ENCODE measurements at places on chromosomes 16 and 17.

DNA sequence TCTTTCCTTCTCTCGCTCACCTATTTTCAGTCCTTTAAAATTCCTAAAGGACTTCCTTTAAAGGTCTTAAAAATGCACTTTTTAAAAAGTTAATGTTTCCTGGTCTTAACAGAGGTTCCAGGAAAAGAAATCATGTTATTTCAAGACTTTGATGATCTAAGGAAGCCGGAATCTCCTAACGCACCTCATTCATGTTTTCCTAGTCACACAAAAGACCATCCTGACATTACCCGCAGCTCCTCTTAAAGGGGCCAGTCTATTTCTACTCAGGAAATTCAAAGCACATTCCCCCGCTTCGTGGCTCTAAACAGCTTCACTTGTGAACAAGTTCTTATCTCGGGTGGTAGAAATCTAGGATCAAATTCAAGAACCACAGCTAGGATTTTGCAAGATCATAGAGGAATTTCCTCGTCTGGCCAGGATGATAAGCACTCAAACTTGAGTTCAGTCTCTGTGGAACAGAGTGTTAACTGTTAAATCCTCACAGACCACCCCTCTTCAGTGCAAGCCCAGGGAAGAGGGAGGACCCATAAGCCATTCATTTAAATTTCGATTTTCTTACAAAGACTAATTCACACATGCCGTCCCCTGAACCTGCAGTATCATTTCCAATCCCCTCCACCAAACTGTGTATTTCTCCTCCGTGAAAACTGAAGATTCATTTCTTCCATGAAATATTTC is 137.1 kb upstream of the AXIN2 start:
- DNase-seq = no peak

DNA sequence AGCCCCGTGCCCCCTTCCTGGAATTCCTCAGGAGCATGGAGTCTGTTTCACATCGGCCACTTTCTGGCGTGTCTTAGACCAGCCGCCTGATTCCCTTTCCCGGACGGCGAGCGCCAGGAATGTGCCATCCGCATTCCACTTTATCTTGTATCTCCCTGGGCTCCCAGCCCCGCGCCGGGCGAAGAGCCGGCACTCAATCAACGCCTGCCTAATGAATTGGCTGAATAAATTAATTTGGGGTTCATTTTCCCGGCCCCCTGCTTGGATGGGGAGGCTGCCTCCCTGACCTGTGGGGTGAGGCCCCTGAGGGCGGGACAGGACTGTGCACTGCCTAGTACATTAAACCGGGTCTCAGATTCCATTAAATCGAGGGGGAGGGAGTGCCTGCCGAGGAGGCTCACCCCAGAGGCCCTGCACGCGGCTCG is 282.3 kb upstream of the TNRC6C start:
- DNase-seq = no peak

DNA sequence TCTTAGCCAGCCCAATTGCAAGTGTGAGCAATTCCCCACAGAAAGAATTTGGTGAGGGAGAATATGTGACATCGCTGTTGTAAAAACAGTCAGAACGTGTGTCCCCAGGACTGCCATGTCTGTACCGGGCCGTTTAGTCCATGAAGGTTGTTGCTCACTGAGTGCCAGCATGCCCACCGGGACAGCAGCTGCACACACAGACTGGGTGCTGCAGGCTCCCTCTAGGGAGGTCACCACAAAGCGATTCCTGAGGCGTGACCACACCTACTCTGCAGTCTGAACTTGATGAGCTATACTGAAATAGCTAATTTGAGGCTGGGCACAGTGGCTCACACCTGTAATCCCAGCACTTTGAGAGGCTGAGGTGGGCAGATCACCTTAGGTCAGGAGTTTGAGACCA is 44.1 kb upstream of the ADORA2B start:
- DNase-seq = no peak

GRCh38 chr17:75342996-75343395 is 53.8 kb upstream of the SLC25A19 start:
- DNase-seq = no peak

DNA sequence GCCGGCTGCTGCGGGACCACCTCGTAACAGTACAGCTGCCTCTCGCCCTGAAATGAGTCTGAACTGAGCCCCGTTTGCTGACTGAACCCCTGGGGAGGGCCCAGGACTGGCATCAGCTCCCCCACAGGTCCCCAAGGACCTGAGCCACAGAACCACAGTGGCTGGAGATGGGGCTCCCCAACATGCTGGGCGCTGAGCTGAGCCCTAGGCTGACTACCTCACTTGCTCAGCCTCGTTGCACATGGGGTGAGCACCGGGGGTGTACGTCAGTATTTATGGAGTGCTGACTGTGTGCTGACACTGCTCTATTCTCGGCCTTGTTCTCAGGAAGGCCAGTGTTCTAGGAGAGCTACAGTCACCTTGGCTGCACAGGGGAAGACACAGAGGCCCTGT is 6.6 kb upstream of the VASN start:
- no peak for DNase-seq

- no peak for DNase-seq
Measured at GRCh38 chr16:58462997-58463941, 36.7 kb upstream of the NDRG4 start.

GRCh38 chr16:68310437-68310773 is 341 bp downstream of the SLC7A6OS start:
- DNase-seq = no peak

- DNase-seq = no peak
Measured at GRCh38 chr17:71527311-71527710, 593.5 kb upstream of the SOX9 start.

- DNase-seq = no peak
Measured at GRCh38 chr17:37844158-37844976, 79.8 kb upstream of the TBC1D3K start.

DNA sequence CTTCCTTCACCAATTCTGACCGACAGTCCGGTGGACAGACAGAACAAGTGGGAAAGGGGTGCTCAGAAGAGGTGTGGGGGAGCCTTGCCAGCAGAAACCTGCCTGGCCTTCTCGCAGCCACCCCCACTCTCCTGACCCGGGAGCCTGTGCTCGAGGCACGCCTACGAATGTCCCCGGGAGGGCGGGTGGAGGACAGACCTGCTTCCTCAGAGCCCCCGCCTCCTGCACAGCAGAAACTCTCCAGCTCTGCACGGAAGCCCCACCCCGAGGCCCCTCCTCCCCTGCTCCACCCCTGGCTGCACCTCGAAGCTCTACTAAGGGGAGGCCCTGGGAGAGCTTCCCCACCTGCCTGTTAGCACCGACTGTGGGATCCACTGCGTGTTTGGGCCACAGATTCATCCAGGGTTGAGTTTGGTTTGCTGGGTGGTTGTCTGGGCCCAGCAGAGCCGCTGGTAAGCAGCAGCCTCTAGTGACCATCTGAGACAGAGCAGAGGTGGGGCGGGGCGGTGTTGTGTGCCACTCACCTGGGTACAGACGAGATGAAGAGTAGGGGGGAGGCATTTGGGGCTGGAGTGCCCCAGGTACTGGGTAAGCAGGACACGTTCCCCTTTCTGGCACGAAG is 6.2 kb downstream of the TAF1C start:
- no peak for DNase-seq

DNA sequence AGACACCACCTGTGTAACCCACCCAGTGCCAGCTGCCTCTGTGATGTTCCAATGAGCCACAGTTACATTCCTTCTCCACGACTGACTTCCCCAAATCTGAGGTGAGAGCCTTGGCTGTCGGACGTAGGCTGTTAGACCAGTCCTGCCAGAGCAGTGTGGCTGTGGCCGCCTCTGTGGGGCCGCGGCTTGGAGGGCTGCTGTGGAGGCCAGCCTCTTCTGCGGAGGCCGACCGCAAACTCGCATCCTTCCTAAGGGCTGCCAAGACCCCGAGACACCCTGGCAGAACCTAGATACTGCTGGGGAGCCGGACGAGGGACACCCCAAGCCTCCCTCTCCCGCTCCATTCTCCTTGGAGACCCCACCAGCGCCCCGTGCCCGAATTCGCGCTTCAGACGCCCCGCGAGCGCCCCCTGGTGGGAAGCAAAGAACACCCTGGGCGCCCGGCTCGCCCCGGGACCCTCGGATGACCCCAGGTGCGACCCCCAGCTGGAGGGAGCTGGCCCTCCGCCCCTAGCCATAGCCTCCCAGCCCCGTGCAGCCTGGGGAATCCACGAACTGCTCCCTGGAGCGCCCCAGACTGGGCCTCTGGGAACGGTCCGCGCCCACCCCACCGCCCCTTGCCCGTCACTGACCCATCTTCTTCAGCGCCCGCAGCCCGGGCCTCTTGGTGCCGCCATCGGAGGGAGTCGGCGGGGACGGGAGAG is 547 bp downstream of the PLCD3 start:
- no peak for DNase-seq

DNA sequence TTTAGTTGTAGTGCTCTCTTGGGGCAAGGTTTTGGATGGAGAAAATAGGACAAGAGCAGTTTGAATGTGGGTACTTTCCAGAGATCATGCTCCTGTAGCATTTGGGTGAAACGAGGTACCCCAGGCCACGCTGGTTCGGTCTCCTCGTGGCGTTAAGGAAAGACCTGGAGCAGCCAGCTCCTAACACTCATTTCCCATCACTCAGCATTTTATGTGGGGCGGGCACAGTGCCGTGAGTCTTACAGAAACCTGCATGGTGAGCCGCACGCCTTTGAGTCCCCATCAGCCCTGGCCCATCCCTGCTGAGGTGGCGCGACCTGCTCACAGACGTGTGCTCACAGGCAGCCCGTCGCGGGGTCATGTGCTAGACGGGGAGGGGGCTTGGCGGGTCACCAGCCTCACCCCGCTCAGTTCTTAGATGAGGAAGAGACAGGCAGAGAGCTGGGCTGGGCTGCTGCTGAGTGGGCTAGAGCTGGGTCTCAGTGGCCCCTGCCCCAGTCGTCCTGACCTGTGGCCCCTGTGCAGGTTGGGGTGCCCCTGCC is 37.3 kb downstream of the TBCD start:
- no peak for DNase-seq

DNA sequence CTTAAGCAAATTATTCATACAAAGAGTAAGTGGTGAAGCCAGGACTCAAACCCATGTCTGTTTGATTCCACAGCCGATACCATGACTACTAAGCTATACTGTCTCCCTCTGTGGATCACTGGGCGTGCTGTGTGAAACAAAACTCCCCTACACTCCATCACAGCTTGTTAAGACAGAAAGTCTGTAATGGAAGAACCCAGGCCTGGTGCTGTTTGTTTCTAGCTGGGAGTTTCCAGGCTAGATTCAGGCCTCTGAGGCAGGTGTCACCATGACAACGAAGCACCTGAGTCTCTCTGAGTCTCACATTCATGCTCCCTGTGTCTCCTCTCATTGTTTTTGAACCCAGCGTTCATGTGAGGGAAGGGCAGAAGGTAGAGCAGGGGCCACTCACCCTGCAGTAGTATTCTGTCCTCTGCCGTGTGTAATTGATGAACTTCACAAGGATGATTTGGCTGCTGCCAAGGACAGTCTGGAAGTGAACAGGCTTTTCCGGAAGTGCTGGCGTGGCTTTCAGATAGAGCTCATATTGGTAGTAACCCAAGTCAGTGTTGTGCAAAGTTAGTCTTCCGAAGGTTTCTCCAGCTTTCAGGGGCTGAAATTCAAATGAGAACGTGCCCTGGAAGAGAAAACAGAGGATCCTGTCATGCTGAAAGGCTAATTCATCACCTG is 8.6 kb upstream of the VAC14 start:
- DNase-seq = no peak

- DNase-seq = no peak
Measured at GRCh38 chr17:39663340-39663687, 1.8 kb upstream of the TCAP start.

- peak; percentile 72 for DNase-seq
Measured at GRCh38 chr17:40122136-40122998, 596 bp downstream of the MSL1 start.

DNA sequence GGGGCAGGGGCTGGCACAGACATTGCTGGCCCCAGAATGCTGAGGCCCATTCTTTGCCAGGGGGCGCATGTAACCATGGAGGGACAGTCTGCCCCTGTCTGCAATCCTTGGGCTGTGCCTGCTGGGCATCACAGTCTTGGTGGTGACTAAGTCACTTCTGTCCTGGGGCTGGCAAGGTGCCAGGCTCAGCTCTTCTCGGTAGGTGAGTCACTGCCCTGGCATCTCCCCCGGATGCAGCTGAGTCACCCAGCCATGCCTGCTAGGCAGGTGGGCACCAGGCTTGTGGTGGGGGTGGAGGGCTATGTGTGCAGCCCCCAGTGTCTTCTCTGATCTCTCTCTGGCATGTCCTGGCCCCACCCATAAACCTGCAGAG is 5.6 kb downstream of the RARA start:
- DNase-seq = peak; percentile 95

GRCh38 chr16:19919142-19919541 is 34.5 kb upstream of the GPRC5B start:
- DNase-seq = no peak

DNA sequence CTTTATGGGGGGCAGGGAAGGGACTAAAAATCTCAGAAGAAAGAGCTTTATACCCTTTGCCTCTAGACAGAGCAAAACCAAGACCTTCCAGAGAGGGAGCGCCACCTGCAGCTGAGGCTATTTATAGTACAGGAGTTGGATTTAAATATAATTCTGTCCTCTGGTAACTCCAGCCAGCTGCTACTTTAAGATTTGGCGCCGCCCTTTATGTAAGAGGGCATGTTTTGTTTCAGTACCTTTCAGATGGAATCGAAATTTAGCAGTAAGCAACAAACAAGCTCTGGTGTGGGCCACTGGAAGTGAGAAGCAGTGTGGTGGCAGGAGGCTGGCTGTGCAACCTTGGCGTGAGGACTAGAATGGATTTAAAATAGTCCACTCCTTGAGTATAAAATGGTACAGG is 5.2 kb upstream of the GUCY2D start:
- no peak for DNase-seq

DNA sequence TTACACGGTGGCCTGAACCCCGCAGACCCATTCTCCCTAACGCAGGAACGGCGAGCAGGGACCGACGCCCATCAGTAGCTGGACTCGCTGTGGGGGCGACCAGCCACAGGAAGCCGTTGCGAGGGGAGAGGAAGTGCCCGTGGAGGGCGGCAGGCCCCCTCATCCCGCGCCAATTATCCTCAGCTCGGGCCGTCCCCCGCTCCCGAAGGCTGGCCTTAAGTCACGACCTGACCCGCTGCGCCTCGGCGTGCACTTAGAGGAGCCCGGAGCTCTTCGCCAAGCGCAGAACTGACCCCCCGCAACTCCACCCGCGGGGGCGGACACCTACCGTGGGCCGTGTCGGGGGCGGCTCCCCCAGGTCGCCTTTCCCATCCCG is 401 bp downstream of the ARL16 start:
- no peak for DNase-seq

DNA sequence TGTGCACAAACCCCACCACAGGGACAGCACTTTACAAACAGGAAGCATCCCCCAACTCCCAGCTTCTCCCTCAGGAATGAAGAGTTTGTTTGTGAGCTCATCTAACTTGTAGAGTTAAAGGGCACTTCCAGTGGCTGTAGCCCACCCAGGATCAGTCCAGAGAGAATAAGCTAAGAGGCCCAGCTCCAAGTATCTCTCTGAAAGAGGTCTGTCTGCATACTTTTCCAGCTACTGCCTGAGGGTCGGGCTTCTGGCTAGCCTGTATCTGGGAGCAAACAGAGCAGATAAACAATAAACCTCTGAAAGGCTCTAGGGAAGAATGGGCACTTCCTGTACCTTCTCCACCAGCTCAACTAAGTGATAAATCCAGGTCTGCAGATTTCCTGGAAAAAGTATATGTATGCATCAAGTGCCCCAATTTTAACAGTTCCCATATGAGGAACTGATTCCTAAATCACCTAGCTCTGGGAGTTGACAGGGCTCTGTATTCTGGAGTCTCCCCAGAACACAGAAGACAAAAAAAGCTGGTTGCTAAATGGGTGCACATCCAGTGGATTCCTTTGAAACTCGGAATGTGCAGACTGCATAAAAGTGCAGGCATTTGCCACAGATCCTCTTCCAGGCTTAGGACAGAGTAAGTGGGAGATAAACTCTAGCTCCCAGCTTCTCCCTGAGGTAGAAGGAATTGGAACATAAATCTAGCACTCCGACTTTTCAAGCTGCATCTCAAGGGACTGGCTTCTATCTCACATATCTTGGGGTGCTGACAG is 37.1 kb upstream of the MYLK3 start:
- DNase-seq = no peak
